ENCODE measurements at places on chromosomes 2 and 18.

- H3K4me3 ChIP-seq, result no peak overlapping the region
- DNase-seq, result no peak
- H3K27ac ChIP-seq, result no peak overlapping the region
- H3K27me3 ChIP-seq, result no peaks in the 10 kb centered on the region
- peaks cover 18% of the 10 kb centered on the region for H3K4me1 ChIP-seq
These were observed 4.7 kb downstream of the HS6ST1 start for GRCh38 chr2:128313931-128314347.

GRCh38 chr2:19122220-19122619 lies 236.2 kb downstream of the OSR1 start:
- no peaks in the 10 kb centered on the region for H3K27me3 ChIP-seq
- no peaks in the 10 kb centered on the region for H3K4me1 ChIP-seq
- H3K4me3 ChIP-seq, result no peak overlapping the region

- H3K36me3 ChIP-seq, result no peaks in the 10 kb centered on the region
- H3K4me3 ChIP-seq, result no peak overlapping the region
- H3K27ac ChIP-seq, result no peak overlapping the region
These were observed 505.8 kb downstream of the ZEB2 start for GRCh38 chr2:144014103-144014502.

DNA sequence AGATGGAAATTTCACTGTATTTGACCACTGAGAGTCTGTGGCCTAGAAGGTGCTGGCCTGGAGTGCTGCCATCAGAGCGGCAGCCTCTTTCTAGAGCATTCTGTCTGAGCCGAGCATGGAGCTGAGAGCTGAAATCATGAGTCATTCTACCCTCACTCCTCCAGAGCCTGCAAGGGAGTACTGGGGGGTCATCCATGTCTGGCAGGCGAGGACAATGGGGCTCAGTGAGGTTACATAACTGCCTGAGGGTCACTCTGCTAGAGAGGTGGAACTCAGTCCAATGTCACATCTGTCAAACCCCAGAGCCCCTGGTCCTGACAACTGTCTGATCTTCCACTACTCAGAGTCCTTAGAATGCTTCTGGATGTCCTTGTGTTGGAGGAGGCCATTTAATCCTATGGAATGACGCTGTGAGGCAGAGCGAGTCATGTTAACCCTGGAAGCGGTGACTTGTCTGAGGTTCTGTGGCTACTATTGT lies 65.3 kb downstream of the HAUS1 start:
- no peaks in the 10 kb centered on the region for H3K27me3 ChIP-seq
- no peak overlapping the region for H3K4me3 ChIP-seq
- H3K4me1 ChIP-seq, result peaks cover 4% of the 10 kb centered on the region
- no peak overlapping the region for H3K27ac ChIP-seq
- DNase-seq, result no peak

DNA sequence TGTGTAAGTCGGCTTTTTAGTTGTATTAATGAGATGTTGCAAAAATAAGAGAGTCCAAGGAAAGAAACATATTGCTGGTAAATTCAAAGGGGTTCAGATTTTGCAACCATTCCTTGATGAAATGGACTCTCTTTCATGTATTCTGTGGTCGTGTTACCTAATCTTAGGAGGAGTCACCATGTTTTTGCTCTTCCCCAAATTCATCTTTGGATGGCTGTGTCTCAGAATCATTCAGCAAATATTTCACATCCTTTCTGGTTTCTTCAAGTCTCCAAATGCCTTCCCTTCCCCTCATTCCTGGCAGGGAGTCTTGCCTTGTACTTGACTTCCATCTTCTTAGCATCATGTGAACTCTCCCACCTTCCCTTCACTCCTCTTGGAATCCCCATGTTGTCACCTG lies 66.1 kb downstream of the PTPRM start:
- H3K27ac ChIP-seq, result no peak overlapping the region
- H3K36me3 ChIP-seq, result no peaks in the 10 kb centered on the region
- no peak overlapping the region for H3K4me3 ChIP-seq
- no peaks in the 10 kb centered on the region for H3K4me1 ChIP-seq
- H3K27me3 ChIP-seq, result no peaks in the 10 kb centered on the region

DNA sequence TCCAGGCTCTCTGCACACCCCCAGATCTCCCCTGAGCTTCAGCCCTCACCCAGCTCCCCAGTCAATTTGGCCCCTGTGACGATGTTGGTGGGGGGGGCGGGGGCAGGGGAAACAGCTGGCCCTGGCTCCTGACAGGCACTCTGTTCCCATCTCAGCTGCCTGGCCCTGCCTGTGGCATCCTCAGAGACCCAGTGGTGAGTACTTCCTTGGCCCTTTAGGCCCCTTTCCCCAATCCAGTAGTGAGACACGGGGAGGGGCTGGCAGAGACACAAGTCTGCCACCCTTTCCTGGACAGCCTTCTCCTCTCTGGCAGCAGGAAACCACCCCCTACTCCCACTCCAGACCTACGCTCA lies 19.3 kb upstream of the C1QL2 start:
- no peak for DNase-seq
- H3K4me3 ChIP-seq, result no peak overlapping the region
- H3K4me1 ChIP-seq, result peaks cover 7% of the 10 kb centered on the region
- H3K27ac ChIP-seq, result no peak overlapping the region
- H3K36me3 ChIP-seq, result no peaks in the 10 kb centered on the region
- H3K27me3 ChIP-seq, result no peaks in the 10 kb centered on the region

- H3K4me3 ChIP-seq, result no peak overlapping the region
- no peaks in the 10 kb centered on the region for H3K27me3 ChIP-seq
- H3K27ac ChIP-seq, result no peak overlapping the region
- DNase-seq, result no peak
- H3K36me3 ChIP-seq, result no peaks in the 10 kb centered on the region
These were observed 5.6 kb downstream of the DES start for GRCh38 chr2:219423652-219424377.

GRCh38 chr2:161232571-161232970 lies 72.3 kb downstream of the TANK start:
- no peaks in the 10 kb centered on the region for H3K36me3 ChIP-seq
- no peaks in the 10 kb centered on the region for H3K27me3 ChIP-seq
- H3K4me3 ChIP-seq, result no peak overlapping the region

DNA sequence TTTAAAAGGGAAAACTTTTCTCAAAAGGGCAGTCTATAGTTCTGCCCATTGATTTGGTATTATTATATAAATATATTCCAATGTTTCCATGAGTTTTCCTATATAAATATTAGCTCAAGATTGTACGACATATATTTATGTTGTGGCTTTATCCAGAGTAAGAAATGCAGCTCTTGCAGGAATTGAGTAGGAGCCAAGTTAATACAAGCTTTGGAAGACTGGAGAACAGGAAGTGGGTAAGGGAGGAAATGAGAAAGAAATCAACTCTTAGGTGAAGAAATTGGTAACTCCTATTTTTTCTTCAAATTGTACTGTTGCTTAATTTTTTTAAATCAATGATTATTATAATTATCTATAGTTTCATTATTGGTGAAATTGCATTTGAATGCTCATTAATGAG lies 105.4 kb upstream of the FAM117B start:
- no peak overlapping the region for H3K27ac ChIP-seq
- peak; percentile 7 for DNase-seq
- no peaks in the 10 kb centered on the region for H3K27me3 ChIP-seq
- no peak overlapping the region for H3K4me3 ChIP-seq

DNA sequence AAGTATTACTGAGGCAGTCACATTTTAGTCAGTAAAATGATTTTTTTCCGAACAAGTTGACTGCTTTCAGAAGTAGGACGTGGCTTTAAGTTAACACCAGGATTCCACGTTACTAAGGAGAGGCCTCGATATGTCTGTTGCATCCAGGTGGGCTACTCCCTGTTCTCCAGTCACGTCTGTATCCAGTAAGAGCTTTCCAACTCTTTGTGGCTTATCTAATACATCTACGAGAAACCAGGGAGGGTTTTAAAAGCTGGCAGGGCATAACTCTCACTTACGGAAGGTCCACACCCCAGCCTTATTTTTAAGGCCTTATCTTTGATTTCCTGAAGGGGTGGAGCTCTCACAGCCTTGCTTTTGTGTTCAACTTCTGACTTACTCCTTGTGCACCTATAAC lies 99.2 kb downstream of the SLC8A1 start:
- DNase-seq, result no peak
- peaks cover 13% of the 10 kb centered on the region for H3K27me3 ChIP-seq
- no peaks in the 10 kb centered on the region for H3K36me3 ChIP-seq
- no peak overlapping the region for H3K27ac ChIP-seq
- H3K4me1 ChIP-seq, result peaks cover 9% of the 10 kb centered on the region
- no peak overlapping the region for H3K4me3 ChIP-seq

- no peaks in the 10 kb centered on the region for H3K27me3 ChIP-seq
- H3K27ac ChIP-seq, result no peak overlapping the region
- no peak overlapping the region for H3K4me3 ChIP-seq
- no peaks in the 10 kb centered on the region for H3K36me3 ChIP-seq
- peak; percentile 86 for DNase-seq
These were observed 13.2 kb upstream of the SEH1L start for GRCh38 chr18:12934454-12935071.

DNA sequence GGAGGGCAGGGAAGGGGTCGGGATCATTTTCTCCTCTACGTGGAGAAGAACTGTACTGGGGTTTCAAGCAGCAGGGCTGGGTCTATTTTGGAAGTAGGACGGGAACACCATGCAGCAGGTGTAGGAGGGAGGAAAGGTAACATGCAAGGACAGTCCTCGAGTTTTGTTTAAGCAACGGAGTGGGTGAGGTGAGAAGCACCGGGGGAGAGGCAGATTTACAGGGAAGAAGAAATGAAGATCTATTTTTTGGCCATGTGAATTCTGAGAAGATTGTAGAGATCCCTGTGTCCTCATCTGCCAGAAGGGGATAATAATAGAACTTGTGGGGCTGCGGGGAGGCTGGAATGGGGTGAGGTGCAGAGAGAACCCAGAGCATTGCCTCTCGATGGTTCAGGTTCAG lies 85.6 kb downstream of the INPP5D start:
- no peak overlapping the region for H3K4me3 ChIP-seq
- no peak for DNase-seq
- no peaks in the 10 kb centered on the region for H3K4me1 ChIP-seq
- no peaks in the 10 kb centered on the region for H3K36me3 ChIP-seq

GRCh38 chr2:118989481-118989880 lies 47.5 kb downstream of the MARCO start:
- H3K4me1 ChIP-seq, result no peaks in the 10 kb centered on the region
- DNase-seq, result no peak
- no peak overlapping the region for H3K27ac ChIP-seq
- no peak overlapping the region for H3K4me3 ChIP-seq

DNA sequence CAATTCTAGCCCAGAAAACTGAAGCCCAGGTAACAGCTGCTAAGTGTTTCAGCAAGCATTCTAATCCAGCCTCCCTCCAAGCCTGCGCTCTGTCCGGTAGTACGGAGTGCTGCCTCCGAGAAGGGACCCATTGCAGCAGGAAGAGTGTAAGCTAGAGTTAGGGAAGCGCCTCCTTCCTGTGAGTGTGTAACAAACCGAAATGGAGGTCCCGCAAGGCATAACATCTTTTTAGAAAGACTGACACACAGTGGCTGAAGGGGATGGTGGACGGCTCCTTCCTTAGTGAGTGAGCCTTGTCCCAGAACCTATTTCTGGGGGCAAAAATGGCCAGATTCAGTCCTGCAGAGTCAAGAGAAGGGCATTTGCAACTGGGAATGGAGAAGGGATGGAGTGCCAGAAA lies 12.2 kb downstream of the PKDCC start:
- peaks cover 49% of the 10 kb centered on the region for H3K36me3 ChIP-seq
- peaks cover 31% of the 10 kb centered on the region for H3K4me1 ChIP-seq
- DNase-seq, result no peak
- peak overlapping the region; percentile 74 for H3K27ac ChIP-seq
- no peaks in the 10 kb centered on the region for H3K27me3 ChIP-seq
